ENCODE measurements at places on chromosomes 7 and 10.

DNA sequence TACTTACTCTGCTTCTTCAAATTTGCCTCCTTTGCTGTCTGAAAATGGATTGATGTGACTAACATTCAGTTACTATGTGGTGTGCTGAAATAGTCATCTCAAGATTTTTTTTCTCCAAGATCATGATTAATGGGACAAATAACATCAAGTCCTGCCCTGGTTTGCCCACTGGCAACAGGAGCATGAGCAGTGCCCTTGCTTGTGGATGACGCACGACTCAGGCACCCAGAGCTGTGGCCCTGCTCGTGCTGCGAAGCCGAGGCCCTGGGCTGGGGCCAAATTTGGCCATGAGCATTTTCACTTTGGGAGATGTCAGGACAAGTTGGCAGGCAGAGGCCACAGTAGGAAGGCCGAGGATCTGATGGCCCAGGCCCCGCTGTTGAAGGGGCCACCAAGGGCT is 239.8 kb upstream of the IGFBP3 start:
- DNase-seq = no peak

DNA sequence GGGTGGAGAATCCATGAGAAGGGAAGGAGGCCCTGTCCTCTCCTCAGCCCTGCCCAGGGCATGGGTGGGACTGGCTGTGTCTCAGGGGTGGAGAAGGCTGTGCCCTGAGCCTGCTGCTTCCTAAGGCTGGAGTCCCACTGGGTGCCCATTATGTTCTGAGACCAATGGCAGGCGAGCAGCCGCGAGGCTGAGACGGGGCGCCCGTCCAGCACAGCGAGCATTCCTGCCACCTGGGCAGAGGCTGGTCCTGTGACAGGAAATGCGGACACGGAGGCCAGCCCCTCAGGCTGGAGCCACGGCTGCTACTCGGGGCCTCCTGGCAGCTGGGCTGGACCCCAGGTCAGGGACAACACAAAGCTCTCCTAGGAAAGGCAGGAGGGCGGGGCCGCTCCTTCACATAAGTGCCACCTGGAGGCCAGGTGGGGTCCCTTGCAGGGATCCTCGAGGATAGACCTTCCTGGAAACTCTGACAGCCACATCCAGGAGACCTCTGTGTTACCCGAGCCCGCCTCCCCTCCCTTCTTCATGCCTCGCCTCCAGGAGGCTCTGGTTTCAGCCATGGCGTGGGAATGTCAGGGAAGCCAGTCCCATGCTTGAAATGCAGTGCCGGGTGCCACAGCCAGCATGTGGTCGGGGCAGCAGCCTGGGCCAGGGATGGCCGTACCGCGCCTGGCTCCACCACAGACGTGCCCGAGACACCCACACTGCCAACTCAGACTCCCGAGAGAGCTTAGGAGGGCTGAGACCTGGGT is 173.9 kb downstream of the USP6NL start:
- no peak for DNase-seq

DNA sequence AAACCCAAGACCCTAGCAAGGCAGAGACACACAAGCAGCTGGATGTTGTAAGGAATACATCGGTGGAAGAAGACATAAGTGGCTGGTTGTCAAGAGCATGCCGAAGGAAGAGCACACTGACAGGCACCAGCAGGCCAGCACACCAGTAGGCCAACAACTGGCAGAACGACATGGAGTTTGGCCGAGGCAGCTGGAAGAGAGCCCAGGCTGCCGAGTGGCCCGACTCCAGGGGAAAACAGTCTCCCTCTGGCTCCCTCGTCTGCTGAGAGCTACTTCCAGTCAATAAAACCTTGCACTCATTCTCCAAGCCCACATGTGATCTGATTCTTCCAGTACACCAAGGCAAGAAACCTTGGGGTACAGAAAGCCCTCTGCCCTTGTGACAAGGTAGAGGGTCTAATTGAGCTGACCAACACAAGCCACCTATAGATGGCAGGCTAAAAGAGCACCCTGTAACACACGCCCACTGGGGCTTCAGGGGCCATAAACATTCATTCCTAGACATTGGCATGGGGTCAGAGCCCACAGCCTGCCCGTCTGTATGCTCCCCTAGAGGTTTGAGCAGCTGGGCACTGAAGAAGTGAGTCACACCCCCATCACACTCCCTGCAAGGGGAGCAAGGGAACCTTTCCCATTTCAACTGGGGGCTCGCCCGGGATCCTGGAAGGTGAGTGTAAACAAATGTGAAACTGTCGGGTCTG is 14.7 kb upstream of the TNS3 start:
- DNase-seq = no peak

- no peak for DNase-seq
Measured at GRCh38 chr7:47672977-47673381, 91.1 kb upstream of the TNS3 start.

GRCh38 chr7:81013083-81013817 is 94.4 kb upstream of the SEMA3C start:
- no peak for DNase-seq

- DNase-seq = no peak
Measured at GRCh38 chr7:133081119-133081598, 731 bp downstream of the CHCHD3 start.

DNA sequence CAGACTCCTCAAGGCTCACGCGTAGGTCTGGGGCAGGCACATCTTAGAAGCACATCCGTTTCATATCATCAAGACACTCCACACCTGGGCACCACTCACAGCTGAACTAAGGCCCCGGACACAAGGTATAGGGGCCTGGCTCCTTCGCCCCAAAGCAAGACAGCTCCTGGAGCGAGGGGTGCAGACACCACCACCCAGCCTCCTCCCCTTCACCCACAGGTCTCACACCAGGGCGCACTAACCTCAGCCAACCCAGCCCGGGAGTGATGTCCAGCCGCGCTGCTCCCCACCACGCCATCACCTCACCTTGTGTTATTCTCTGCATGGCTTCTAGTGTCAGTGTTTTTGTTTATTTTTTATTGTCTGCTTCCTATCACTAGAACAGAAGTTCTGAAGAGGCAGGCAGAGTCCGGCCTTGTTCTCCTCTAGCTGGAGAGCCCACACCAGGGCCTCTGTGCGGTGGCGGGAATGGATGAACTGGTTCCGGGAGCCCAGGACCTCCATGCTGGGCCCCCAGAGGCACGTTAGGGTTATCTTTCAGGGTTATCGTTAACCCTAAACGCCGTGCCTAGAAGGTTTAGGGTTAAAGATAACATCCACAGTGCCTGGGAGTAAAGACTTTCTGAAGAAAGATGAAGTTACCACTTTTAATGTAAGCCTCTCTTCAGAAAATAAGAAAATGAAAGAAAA is 21.8 kb downstream of the BRI3 start:
- DNase-seq = no peak

GRCh38 chr7:148699024-148699781 is 500 bp downstream of the CUL1 start:
- peak; percentile 42 for DNase-seq

- DNase-seq = no peak
Measured at GRCh38 chr7:28195910-28196620, 15.5 kb upstream of the JAZF1 start.

GRCh38 chr10:78178940-78179339 is 145.3 kb downstream of the RPS24 start:
- no peak for DNase-seq

- DNase-seq = peak; percentile 44
Measured at GRCh38 chr10:69327463-69328379, 49.4 kb downstream of the HK1 start.

DNA sequence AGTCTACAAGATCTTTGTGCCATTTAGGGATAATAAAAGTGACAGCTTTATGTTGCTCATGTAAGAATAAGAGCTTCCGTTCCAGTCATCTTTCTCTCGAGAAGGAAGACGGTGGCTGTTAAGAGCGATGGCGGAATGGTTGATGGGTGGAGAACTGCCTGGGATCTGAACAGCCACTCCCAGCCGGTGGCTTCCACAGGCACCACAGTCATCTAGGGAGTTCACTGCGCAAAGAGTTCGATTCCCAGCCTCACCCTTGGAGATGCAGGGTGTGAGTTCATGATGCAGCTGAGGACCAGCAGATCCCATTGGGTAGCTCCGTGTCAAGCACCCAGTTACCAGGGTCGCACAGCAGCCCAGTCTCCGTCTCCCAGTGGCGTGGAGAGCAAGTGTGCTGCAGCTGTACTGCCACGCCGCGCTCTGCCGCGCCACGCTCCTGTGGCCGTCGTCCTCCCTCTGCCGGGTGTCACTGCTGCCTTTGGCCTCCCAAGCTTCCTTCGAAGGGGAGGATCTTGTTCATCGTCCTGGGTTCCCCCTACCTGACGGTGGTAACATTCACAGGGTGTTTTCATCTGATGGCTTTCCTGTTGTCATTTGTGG is 7.8 kb downstream of the SUN1 start:
- DNase-seq = no peak

DNA sequence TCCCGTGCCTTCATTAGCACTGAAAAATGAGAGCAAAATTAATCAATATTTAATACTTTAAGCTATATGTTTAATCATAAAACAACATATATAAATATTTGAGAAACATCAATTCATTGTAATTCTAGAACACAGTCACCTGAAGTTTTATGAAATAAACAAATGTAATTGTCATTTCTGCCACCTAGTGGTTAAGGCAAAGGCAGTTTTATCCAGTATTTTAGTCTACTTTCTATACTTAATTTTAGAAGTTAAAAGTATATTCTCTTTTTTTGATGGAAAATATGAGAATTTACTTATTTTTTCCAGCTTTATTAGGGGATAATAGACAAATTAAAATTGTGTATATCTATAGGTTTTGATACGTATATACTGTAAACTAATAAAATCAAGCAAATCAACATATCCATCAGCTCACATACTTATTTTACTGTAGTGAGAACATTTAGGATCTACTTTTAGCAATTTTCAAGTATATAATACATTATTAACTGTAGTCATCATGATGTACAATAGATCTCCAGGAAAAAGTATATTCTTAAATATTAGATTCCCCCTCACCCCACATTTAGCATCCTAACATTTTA is 16.9 kb downstream of the PCGF6 start:
- peak; percentile 23 for DNase-seq

DNA sequence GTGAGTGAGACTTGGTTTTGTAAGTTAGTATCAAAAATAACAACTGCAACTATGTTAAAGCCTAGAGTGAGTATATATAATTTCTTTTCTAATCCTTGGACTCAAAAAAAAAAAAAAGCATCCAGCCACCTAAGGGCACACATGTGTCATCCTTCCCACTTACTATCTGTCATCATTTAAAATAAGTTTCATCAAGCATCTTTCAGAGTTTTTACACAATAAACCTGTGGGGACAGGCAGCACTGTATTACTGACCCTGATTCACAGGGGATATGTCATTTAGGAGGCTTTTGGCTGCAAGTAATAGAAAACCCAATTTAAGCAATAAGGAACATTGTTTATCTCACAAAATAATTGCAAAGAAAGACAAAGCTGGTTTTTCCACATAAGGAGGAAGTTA is 32.3 kb upstream of the OSBPL3 start:
- DNase-seq = no peak

- no peak for DNase-seq
Measured at GRCh38 chr10:58807629-58808022, 295.0 kb downstream of the BICC1 start.

- DNase-seq = no peak
Measured at GRCh38 chr7:120989257-120990220, 1.0 kb downstream of the CPED1 start.

- DNase-seq = no peak
Measured at GRCh38 chr10:67079126-67079525, 153.3 kb downstream of the LRRTM3 start.

DNA sequence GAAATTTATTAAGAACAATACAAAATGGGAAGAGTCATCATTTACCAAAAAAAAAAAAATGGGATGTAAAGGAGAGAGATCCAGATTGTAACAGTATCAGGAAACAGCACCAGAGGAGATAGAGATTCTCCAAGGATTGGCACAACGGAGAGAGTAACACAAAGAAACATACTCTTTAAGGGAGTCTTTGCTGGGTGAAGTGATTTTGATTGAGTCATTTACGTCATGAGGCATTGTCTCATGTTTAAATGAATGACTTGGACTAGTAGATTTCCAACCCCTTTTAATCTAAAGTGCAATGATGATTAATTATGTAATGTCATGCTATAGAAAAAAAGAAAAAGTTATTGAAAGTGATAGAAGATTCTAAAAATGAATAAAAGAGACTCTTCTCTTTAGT is 68.8 kb downstream of the ITGB8 start:
- DNase-seq = no peak

DNA sequence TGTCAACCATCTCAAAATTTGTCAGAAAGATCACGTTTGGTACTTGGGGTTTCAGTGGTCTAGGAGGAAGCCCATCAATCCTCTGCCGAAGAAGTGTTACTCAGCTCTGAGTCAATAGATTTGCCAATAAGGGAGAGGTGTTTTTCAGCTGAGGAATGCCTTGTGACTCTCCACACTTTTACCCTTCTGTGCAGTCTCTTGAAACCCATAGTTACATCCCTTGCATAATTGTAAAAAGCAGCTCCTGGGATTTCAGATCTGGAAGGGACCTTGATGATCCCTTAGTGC is 47.5 kb downstream of the INSYN2A start:
- DNase-seq = no peak

GRCh38 chr7:16914771-16915170 is 33.0 kb upstream of the AGR3 start:
- DNase-seq = no peak

GRCh38 chr10:70480239-70480861 is 1.8 kb downstream of the PALD1 start:
- DNase-seq = no peak

GRCh38 chr7:141016349-141016748 is 1.6 kb upstream of the MRPS33 start:
- DNase-seq = no peak

GRCh38 chr7:4798706-4799235 is 23.3 kb downstream of the AP5Z1 start:
- no peak for DNase-seq

DNA sequence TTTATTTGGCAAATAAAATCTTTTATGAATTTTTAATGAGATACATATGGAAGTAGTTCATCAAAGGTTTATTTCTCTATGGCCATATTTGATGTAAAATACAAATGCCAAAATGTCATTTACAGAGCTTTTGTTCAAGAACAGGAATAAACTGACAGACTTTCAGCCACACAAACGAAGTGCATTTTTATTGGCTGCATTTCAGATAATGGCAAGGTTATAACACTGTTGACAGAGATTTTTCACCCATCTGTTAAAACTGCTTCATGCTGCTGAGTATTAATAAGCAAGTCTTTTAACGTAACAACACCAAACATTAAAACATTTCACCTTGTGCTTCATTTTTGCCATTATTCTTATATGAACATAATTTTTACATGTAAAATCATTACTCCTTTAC is 254.4 kb downstream of the ANKRD7 start:
- no peak for DNase-seq

GRCh38 chr10:55400075-55400849 is 599.2 kb upstream of the PCDH15 start:
- DNase-seq = no peak

DNA sequence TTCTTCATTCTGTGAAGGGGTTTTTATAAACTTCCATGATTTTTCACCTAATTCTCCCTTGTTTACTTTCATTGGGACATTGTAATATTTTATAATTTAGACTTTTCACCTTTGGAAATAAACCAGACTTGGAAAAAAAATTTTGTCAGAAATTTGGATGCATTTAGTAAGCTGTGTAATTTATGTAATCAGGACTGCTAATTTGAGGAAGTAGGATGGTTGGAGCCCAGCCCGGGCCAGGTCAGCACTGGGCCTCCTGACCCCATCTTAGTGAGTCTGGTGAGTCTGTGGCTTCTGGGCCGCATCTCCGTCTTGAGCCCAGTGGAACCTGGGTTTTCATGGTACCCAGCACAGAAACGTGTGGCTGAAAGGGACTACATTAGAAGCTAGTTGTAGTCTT is 27.6 kb upstream of the ZNF32 start:
- no peak for DNase-seq

Measured in CD4-positive, alpha-beta T cell treated with Interleukin-2 at 100 ng/mL for 4 hours (primary cell).